T1000 (cell line): ENCODE measurements at places on chromosomes 5 and 9.

DNA sequence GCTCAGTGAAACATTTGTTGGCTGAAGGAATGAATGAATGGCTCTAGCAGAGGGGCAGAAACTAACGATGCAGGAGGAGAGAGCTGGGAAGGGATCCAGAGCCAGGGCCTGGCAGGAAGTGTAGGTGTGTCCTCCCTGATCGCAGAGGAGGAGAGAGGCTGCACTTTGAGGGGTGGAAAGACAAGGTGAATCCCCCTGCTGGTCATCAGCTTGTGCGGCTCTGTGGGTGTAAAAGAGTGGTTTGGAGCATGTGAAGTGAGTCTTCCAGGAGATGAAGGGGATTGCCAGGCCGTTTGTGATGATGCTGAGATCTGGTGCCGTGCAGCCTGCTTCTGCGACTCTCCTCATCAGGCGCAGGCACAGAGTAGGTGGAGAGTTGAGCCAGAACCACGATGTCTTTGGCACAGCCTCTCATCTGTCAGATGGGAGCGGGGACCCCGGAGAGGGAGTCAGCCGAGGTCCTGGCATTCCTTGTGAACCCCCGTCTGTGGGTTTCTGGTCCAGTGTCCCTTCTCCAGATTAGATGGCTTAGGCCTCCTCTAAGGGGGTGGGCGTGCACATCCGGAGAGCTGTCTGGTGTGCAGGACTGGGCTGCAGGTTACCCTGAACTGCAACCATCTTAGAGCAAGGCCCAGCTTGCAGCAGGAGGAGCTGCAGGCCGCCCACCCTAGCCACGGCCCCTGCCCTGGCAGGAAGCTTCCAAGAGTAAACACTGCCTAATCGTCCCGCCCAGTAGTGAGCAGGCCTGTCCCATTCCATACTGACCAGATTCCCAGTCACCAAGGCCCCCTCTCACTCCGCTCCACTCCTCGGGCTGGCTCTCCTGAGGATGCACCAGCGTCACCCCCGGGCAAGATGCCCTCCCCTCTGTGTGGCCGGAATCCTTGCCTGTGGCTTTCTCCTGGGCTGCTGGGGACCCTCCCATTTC lies at the start of gene ADAMTS13:
Gene ADAMTS13, plus strand, starts transcription at position 753 of the 928 bp plus-strand sequence. Its CDS starts 77 bp downstream, at position 830.
- no peak for DNase-seq

GRCh38 chr5:34743878-34744277 lies 87.8 kb downstream of the RAI14 start:
- DNase-seq, result no peak

- no peak for DNase-seq
Observed at GRCh38 chr5:122007546-122007945, 45.8 kb downstream of the SRFBP1 start.

DNA sequence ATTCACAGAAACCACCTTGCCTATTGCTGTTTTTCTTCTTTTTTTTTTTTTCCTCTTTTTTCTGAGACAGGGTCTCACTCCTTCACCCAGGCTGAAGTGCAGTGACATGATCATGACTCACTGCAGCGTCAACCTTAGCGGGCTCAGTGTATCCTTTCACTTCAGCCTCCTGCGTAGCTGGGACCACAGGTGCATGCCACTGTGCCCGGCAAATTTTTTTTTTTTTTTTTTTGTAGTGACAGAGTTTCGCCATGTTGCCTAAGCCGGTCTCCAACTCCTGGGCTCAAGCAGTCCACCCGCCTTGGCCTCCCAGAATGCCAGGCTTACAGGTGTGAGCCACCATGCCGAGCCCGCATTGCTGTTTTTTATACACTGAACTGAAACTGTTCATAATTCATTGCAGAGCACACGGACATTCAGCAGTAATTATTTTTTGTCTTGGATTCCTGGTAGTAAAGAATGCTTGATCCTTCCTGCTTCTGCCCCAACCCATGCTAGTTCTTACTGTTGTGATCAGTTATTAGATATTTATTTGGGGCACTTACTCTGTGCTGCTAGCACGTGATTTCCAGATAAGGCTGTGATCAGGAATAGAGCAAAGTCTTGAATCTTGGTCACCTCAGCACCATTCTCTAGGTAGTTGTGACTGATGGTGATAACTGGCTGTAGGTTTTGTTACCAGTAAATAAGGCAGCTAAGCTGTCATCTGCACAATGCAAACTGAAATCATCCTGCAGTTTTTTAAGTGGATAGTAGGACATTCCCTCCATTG lies 14.0 kb downstream of the MAP3K1 start:
- DNase-seq, result no peak

DNA sequence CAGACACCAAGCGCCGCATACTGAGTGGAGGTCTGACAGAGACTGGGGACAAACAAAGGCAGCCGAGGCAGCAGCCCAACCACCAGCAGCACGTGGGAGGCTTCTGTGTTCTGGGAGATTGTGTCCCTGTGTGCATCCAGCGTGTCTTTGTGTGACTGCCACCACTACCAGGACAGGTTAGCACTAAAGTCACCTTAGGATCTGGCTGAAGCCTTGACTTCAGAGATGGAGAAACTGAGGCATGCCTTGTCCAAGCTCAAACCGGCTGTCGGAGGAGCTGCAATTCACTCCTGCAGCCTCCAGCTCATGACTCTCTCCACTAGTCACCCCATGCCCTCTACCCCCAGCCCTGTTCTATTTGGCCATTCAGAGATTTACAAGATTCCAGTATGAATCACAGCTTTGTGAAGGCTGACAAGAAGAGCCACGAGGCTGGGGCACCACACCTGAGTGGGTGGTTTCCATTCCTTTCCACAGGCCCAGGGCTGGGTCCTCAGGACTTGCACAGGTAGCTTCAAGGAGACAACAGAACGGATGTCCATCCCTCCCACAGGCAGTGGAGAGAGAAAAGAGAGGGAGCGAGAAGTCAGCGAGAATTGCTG lies 69.3 kb downstream of the SHB start:
- no peak for DNase-seq

DNA sequence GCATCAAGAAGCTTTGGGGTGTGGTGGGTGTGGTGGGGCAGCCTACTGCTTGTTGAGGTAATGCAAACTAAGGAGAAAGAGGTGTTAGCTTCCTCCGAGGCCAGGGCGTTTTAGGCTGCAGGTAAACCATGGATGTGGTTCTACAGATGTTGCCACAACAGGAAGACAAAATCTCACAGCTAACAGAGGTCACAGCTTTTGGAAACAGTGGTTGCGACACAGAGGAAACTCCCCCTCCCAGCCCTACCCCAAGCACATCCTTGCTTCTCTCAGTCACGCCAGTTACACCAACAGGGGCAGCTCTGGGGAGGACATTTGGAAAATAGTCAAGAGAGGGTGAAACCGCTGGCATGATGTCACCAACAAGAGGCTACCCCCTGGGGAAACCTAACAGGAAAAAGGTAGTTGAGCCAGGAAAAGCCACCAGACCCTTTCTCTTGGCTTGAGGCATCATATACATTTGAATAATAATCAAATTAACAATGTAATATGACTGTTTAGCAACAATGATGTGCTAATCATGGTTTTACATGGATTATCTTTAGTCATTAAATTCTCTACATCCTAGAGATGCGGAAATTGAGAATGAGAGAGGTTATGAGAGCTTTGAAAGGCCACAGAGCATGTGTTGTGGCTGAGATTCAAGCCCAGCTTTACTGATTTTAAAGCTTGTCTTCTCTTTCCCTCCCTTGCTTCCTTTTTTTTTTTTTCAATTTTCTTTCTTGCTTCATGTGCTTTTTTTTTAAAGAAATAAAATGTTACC lies 82.2 kb upstream of the IL12B start:
- no peak for DNase-seq

DNA sequence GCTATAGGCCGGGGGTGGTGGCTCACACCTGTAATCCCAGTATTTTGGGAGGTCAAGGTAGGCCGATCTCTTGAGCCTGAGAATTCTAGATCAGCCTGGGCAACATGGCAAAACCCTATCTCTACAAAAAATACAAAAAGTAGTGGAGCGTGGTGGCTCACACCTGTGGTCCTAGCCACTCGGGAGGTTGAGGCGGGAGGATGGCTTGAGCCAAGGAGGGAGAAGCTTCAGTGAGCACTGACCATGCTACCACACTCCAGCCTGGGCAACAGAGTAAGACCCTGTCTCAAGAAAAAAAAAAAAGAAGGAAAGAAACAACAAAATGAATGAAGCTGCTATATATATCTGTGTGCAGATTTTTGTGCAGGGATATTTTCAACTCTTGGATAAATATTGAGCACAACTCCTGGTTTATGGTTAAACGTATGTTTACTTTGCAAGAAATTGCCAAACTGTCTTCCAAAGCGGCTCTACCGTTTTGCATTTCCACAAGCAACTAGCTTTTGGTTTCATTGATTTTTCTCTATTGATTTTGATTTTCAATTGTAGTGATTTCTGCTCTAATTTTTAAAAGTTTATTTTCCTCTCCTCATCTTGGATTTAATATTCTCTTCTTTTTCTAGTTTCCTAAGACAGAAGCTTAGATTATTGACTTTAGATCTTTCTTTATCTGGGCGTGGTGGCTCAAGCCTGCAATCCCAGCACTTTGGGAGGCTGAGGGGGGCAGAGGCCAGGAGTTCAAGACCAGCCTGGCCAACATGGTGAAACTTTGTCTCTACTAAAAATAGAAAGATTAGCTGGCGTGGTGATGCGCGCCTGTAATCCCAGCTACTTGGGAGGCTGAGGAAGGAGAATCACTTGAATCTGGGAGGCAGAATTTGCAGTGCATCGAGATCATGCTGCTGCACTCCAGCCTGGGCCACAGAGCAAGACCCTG lies 49.2 kb downstream of the SPIN1 start:
- no peak for DNase-seq

DNA sequence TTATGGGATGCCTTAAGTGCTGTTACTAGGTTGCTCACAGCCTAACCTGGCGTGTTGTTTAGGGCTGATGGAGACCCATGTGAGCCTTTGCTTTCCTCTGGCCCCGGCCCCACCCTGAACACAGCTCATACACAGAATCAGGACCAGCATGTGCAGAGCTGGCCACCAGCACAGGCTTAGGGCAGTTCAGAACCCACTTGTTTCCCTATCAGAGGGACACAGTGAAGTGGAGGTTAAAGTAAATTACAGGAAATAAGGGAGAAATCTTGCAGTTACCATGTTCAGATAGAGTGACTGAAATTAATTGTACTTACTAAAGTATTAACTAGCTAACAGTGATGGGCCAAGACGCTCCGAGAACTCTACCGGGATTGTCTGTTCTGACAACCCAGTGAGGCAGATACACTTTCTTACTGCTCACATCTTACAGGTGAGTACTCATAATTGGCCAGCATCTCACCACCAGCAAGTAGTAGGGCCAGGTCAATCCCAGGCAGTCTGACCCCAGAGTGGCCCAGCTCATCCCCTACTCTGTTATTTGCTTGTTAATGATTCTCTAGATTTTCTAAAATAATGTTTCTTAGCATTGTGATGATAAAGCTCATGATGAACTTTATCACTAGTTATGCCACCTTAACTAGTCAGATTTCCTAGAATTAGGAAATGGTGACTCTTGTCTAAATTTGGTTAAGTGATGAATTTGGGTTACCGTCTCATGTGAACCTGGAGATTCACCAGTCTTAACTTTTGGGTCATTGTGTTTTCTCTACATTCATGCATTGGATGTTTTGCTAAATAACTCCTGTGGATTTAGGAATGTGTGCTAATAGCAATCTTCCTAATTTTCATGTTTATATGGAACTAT lies 15.4 kb downstream of the CCT5 start:
- no peak for DNase-seq

GRCh38 chr5:133457439-133458355 lies 154.6 kb downstream of the FSTL4 start:
- no peak for DNase-seq

DNA sequence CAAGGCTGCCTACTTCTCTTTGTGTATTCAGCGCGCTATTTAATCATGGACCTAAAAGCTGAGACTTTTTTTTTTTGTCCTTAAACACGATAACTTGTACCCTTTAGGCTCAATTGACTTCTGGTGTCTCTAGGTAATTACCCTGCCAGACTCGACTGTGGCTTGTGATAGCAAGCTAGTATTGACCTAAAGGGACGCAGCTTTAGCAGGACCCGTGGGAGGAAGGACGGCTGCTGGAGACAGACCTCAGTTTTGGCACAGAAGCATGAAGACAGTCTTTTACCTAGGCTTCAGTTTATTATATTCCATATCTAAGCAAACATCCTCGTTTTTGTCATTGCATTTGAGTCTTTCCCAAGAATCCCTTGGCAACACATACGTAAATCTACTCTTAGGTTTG lies 115.3 kb downstream of the SMC2 start:
- DNase-seq, result no peak

GRCh38 chr9:93963969-93964368 lies 8.8 kb upstream of the BARX1 start:
- DNase-seq, result no peak

DNA sequence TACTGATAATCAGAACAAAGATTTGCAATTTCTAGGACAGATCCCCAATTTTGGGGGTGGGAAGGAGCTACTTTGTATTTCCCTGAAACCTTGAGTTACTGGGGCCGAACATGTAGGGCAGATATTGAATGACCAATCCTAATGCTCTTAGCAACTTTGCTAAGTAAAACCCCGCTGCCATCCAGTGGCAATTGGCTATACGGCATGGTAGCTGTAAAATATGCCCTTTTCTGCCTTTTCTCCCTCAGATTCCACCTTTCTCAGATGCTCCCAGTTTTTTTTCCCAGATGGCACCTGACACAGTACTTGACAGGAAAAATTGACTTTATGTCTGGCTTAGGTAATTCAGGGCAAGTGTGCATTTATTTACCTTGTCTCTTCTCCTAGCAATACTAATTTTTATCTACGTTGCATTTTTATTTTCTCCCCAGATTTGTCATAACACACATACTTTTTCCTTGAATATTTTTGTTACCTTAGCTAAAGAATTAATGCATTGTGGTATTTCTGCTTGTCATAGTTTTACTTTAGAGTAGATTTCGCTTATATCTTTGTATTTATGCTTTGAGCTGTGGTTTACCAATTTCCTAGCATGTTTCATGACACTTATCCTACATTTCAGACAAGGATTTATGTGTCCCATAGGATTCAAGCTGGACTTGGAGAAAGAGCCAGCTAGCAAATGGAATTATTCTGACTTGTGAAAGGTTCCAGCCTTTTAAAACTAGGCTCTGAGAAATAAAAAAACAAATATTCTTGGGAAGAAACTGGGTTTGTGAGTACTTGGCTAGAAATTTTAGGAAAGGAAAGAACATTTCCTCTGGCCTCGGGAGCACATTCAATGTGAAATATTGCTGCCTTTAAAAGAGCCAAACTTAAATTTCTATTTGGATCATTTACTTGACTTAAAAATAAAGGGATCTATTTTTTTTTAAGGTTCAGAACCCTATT lies 37.4 kb downstream of the PIK3R1 start:
- no peak for DNase-seq

GRCh38 chr5:121640298-121640697 lies 211.4 kb upstream of the FTMT start:
- no peak for DNase-seq

DNA sequence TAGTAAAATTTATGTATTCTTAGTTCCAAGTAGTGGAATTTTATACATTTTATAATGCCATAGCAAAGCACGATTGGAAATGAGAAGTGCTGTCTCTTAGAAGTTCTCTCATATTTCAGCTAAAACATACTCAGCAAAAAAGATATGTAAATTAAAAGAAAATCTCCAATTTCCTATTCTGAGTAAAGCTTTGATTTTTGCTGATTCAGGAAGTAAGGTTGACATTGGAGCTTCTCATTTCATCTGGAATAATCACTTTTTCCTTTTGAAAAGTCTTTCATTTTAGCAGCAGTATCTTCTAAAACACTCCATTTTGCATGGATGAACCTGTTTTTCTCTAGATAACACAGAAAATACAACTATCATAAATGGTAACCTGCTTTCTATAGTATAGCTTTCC lies 121.0 kb downstream of the ZCCHC7 start:
- no peak for DNase-seq

- DNase-seq, result no peak
Observed at GRCh38 chr9:36980148-36980974, 53.7 kb downstream of the PAX5 start.
